ENCODE measurements at places on chromosomes 3 and 15.

GRCh38 chr3:42725454-42725853, 22.9 kb upstream of the HHATL start:
- no peak for DNase-seq

- DNase-seq = no peak
Measured at GRCh38 chr3:81199587-81199986, 561.9 kb downstream of the GBE1 start.

DNA sequence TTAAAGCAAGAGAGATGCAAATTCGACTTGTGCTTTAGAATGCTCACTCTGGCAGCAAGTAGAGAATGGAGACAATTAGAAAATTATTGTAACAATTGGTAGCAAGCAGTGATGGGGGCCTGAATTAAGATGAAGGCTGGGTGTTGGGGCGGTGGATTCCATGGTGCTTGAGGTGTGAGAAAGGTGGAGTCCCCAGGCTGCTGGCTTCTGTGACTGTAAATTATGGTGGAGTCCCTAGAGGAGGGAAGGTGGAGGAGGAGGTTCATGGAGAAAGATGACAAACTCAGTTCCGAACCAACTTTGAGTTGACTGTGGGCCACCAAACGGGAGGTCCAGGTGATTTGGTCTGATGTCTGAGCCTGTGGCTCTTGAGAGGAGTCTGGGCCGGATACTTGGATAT, 10.7 kb upstream of the SMAD3 start:
- DNase-seq = no peak

- no peak for DNase-seq
Measured at GRCh38 chr3:151775314-151776258, 38.3 kb upstream of the AADAC start.

DNA sequence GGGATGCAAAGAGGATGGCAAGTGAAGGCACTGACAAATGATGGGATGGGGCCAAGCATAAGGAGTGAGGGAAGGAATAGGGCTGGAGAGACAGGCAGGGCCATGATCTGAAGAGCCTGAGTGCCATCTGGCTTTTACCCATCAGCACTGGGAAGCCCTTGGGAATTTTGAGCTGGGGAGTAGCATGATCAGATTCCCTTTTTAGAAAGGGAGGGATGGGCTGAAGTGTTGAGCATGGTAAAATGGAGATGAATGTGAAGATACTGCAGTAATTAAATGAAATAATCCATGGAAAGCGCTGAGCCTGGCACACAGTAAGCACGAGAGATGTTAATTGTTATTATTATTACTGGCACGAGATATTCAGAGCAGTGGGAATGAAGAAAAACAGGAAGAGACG, 9.9 kb downstream of the RBP1 start:
- DNase-seq = no peak

DNA sequence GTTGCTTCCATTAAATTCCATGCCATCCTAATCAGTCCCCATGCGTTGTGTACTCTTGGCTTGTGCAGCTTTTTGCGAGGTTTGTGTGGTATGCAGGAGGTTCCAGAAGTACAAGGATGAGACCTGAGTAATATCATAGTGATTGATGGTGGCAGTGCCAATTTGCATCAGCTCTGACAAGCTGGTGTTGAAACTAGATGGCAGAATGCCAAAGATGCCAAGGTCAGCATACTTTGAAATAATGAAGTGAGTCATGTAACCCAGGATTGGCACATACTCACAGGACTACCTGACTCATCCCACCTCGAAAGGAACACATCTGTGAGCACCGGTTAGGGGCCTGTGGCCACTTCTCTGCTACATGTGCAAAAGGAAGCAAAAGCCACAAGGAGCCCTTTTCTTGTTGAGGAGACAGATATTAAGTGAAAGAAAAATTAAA, 14.3 kb downstream of the KAT2B start:
- DNase-seq = peak; percentile 65
